ENCODE measurements at places on chromosomes 2 and 18. TPM values are rescaled to one million over a fixed set of nuclear protein-coding genes. Genes with fewer than 3 reads are reported as not detected.

DNA sequence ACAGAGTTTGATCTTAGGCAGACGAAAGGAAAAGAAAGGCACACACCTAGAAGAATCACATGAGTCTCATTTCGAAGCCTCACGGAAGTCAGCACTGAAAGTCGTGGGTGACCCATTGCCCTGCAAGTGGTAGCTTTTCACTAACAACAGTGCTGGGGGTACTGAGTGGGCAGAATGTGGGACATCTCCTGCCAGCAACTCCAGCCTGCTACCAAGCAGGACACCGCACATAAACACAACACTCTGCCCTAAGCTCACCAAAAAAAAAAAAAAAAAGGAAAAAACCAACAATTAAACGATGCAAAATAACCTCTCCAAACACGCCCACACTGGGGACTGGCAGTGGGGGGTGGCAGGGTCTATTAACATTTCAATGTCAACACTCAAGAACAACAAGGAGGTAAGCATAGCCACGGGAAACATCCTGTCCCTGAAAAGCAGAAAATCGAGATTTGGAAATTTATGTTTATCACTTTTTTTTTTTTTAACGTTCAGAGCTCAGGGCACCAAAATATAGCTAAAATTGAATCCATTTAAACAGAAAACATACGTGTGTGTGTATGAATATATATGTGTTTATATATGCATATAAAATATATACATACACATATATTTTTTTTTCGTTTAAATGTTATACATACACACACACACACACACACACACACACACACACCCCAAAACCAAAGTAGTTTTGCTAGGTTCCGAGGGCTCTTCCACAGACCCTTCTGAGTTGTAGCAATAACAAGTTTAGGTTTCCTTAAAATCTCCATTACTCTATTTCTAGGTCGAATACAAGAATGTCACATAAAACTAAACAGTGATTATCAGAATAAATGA, 2.2 kb downstream of the INO80D start:
- DNase-seq = no peak

- no peak for DNase-seq
Measured at GRCh38 chr2:132503701-132504100, 87.1 kb downstream of the GPR39 start.

The CSRNP3 gene
- 8.3 TPM for total RNA-seq

DNA sequence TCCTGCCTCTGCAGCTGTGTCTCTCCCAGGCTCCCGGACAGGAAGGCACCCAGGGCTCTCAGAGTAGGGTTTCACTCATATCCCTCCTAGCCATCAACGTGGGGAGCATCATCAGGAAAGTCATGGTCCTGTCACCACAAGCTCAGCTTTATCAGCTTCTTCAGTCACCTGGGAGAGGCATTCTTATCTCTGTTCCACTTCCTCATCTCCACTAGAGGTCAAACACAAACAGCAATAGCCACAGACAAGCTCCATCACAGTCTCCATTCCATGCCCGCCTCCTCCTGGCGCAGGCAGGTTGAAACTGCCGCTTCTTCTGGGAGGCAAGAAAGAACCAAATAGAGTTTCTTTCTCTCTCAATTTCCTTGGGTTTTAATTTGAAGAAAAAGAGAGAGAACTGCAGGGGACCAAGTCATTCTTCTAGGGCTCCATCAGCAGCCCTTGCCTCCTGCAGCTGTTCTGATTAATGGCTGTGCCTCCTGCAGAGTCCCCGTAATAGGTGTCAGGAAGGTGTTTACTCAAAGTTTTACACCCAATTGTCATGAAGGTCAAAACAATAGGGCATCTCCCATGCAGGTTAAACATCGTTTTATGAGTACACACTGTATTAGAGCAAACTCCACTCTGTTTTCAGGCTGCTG, 377.9 kb downstream of the TMEM182 start:
- no peak for DNase-seq

The DNAJC5G gene
- total RNA-seq = not detected

- no peak for DNase-seq
Measured at GRCh38 chr2:98607104-98607503, 1.2 kb downstream of the COA5 start.

The DUSP19 gene
- 3.0 TPM for total RNA-seq

Measured in sciatic nerve (tissue), 2 donors.